ENCODE measurements at places on chromosomes 3 and 15.

- DNase-seq = no peak
These were observed 45.7 kb downstream of the SYNPR start for GRCh38 chr3:63323766-63324165.

DNA sequence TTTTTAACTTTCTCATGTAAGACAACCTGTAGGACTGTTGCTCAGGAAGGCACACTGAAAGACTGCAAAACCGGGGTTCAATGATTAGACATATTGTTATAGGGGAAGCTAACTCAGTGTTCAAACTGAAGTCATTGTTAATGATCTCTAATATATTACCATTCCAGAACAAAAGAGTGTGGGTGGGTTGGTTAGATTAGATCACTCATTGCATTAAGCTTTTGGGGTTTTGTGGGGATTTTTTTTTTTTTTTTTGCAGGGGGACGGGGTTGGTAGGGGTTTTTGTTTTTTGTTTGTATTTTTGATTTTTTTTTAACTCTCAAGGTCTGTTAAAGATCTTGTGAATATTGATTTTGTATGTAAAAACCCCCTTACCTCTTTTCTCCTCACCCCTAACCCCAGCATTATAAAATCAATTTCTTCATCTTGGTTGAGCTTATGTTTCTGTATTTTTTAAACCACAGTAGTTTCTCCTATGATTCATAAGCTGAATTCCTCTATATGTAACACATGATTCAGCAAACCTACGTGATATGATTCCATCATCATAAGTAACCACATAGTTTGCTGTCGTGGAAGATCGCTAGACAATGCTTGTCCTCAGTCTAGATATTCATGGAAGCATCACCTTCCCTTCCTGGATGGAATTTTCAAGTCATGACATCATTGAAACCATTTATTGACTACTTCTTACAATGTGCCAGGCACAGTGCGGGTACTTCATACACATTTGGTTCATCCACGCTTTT lies 544.1 kb upstream of the MDFIC2 start:
- no peak for DNase-seq

GRCh38 chr15:78841376-78841706 lies 30.1 kb upstream of the ADAMTS7 start:
- no peak for DNase-seq

GRCh38 chr3:4323246-4324027 lies 20.3 kb downstream of the SETMAR start:
- no peak for DNase-seq

DNA sequence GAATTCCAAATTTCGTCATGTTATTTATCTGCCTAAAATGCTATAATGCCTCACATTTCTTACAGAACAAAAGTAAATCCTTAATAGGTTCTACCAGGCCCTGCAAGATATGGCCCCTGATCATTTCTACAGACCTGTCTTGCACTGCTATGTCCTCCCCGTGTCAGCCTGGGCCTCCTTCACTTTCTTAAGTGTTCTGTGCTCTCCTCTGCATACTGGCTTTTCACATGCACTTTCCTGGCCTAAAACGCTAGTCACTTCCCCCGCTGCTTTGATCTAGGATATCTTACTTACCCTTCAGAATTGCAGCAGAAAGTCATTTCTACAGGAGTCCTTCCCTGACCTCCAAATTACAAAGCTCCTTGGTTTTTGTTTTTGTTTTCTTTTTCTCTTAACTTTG lies 551.3 kb downstream of the NSUN3 start:
- DNase-seq = no peak

GRCh38 chr15:65771870-65772269 lies 20.2 kb downstream of the DENND4A start:
- DNase-seq = no peak

- no peak for DNase-seq
These were observed 8.0 kb downstream of the LRRK1 start for GRCh38 chr15:100926971-100927756.

GRCh38 chr3:52790337-52790736 lies 4.3 kb upstream of the ITIH3 start:
- DNase-seq = no peak

GRCh38 chr3:38095669-38096483 lies 41.1 kb downstream of the ACAA1 start:
- no peak for DNase-seq

GRCh38 chr3:66693461-66694031 lies 192.7 kb upstream of the LRIG1 start:
- no peak for DNase-seq

GRCh38 chr3:177498037-177498857 lies 301.0 kb upstream of the TBL1XR1 start:
- DNase-seq = no peak

- DNase-seq = no peak
These were observed 19.3 kb upstream of the ZPLD1 start for GRCh38 chr3:102415553-102415952.

DNA sequence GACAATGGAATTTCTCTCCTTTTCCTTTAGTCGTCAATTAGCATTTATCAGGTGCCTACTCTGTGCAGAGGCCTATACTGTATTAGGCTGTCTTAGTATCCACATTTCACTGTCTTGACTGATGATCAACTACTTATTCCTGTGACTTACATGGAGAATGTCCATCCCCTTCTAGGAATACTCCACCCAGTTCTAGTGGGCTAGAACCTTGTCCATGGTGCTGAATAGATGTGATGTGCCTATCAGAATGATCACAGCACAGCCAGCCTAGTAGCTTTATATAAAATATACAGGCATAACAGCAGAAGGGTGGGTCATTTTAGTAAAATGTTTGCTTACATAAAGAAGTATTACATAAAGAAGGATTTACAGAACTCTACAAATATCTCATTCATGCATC lies 621.4 kb downstream of the PDCD6IP start:
- no peak for DNase-seq

DNA sequence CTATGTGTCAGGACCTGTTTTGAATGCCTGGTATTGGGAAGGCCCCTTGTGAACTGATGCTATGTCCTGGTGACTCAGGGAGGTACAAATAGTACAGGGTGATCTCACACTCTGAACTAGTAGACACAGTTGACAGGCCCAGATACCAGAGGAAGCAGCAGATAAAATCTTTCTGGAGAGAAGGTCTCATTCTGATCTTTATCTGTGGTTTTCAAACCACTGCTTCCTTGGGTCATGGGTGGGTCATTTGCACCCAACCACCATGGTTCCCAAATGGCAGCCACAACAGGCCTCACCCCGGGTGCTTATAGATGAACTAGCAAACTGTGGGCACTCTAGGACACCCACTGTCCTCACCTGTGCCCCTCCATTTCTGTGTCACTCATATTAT lies 43.4 kb downstream of the PXYLP1 start:
- no peak for DNase-seq

DNA sequence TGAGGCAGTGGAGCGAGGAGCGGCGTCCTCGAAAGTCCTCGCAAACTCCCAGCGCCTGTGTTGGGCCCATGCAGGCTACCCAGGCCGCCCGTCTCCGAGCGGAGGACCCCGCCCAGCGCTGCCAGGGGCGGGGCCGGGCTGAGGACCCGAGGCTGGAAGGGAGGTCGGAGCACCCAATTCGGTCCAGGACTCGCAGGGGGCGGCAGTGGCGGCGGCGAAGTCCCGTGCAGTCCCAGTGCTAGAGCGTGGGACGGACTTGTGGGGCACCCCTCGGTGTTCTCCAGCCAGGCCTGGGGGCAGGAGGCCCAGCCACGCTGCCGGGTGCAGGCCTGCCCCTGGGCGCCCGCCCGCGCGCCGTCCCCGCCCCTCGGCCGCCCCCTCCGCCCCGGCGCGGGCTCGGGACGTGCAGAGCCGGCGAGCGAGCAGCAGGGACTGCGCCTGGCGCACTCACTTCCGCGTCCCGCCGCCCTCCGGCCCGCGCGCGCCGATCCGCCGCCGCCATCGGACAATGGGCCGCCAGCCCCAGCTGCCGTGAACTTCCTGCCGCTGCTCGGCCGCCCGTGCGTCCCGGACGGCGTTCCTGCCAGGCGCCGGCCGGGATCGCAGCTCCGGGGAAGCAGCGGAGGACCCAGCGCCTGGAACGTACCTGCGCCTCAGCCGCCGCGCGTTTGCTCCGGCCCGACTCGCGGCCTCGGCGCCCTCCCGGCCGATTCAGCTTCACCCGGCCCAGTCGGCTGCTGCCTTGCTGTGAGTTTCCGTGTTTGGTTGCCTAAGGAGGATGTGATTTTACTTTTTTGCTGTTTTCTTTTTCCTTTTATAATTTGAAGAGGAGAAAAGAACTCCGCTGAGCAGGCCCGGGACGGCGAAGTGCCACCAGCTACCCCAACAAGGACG lies 596 bp upstream of the LIMD1 start:
- peak; percentile 52 for DNase-seq

DNA sequence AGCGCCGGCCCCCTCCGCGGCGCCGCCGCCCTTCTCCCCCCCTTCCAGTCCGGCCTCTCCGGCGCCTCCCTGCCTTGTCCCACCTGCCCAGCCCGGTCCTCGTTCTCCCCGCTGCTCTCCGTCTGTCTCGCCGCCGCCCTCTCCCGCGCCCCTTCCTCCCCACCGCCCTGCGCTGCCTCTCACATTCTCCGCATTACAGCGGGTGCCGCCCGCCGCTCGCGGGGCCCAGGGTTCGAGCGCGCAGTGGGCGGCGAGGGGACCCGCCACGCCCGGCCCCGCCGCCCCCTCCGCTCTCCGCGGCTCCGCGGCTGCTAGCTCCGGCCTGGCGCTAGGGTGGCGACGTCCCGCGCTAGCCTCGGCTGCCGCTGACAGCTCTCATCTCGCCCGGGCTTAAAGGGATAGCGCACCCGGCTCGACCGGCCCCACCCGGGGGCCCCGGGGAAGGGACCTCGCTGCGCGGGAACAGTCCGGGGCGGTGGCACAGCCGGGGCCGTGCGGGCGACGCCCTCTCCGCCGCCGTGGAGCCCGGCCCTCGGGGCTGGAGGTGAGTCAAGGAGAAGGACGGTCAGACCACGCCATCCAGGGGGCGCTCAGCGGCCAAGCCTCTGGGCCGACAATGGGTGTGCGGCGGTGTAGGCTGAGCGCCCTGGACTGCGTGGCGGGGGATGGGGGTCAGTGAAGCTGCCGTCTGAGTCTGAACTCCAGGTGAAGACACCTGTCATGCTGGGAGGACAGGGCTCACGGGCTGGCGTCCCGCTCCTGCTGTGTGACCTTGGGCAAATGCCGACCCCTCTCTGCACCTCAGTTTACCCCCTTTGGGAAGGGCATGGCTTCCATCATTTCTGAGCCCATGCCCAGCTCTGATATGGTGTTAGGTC lies 187.4 kb upstream of the LINGO1 start:
- no peak for DNase-seq

DNA sequence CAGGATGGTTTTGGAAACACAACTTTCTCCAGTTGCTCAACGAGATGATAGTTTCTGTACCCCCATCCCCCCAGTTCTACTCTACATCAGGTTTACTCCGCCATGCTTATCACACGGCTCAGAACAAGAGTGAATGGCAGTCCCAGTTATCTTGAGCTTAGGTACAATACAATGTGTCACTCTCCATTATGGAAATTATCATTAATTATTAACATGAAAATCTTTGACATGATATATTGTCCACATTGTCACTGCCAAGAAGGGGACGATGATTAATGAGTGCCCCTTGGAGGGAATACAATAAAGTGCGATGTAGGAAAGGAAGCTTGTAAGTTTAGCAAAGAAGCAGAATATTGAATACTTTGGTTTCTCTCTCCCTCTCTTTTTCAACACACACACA lies 252.6 kb upstream of the CFAP20DC start:
- DNase-seq = no peak

DNA sequence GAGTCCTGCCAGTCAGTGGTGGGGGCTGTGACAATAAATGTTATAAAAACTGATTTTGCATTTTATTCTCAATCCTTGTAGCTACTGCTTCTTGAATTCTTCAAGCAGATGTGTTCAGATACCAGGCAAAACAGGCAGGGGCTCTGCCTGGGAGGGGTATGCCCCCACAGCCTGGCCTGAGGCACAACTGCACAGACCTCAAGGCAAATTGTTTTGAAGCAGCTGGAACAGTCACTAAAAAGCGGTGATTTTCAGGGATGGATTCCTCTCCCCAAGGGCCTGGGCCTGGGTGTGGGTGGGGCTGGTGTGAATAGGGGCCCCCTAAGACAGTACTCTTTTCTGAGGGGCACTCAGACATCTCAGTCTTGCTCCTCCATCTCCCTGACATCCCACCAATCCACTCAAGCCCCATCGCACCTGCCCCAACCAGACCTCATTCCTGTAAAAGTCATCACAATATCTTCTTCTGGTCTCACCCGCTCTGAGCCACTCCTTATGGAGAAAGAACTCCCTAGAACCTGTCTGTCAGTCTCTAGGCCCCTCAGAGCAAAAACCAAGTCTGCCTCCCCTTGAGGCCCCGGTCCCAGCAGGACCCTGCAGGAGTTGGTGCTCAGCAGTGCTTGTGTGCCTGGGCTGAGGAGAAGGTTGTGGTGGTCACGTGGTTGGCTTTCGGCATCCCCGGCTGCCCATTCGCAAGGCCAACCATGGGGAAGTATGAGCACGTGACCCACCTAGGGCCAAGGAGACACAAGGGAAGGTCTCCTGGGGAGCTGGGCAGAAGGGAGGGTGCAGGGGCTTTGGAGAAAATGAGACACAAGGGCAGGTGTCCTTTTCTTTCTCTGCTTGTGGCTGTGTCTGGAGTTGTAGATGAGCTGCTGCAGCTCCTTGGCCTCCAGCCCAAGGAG lies 2.9 kb upstream of the PSTPIP1 start:
- DNase-seq = no peak

- no peak for DNase-seq
These were observed 15.7 kb downstream of the ACAN start for GRCh38 chr15:88818920-88819319.

DNA sequence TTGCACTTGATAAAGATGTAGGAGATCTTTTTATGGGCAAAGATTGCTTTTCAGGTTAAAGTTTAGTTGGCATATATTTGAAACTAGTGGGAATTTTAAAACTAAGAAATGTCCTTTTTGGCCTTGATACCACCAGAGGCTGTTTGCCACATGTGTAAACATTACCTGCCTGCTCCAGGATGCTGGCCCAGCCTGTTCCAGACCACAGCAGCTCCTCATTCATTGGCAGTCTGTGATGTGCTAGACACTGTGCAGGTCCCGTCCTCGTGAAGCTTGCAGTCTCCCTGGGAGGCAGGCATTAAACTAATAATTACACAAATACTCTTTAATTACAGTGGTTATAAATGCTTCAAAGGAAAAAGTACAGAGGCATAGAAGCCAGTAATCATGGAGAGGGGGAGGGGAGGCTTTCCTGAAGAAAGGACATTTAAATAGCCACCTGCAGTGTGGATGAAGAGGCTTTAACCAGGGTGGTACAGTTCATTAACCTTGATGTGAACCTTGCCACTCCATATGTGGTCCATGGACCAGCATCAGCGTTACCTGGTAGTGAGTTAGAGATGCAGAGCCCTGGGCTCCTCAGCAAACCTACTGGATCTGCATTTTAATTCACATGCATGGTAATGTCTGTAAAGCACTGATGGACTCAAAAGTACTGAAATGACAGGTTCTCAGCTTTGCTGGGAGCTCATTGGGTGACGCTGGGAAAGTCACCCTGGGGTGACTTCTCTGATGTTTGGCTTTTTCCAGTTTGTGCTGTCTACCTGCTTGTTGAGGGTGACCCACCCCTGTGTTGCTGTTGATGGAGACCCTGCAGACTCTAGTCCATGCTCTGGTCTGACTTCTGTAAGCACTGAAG lies 5.3 kb downstream of the ZNF710 start:
- DNase-seq = no peak

- DNase-seq = no peak
These were observed 104.5 kb downstream of the SST start for GRCh38 chr3:187565701-187566100.

- peak; percentile 4 for DNase-seq
These were observed 675 bp downstream of the PSMD6 start for GRCh38 chr3:64022451-64023186.

All from T-helper 2 cell (primary cell).